ENCODE measurements at places on chromosomes 3 and 15. TPM values are rescaled to one million over a fixed set of nuclear protein-coding genes. Genes with fewer than 3 reads are reported as not detected.

GOLGA8S gene
- 0.14 TPM for total RNA-seq

- DNase-seq, result no peak
These were observed 82.7 kb downstream of the TLE3 start for GRCh38 chr15:70014860-70015490.

GRCh38 chr15:42826251-42826890 lies 89.4 kb upstream of the CDAN1 start:
- no peak for DNase-seq

SLC27A2 gene
- 0.31 TPM for total RNA-seq

DNA sequence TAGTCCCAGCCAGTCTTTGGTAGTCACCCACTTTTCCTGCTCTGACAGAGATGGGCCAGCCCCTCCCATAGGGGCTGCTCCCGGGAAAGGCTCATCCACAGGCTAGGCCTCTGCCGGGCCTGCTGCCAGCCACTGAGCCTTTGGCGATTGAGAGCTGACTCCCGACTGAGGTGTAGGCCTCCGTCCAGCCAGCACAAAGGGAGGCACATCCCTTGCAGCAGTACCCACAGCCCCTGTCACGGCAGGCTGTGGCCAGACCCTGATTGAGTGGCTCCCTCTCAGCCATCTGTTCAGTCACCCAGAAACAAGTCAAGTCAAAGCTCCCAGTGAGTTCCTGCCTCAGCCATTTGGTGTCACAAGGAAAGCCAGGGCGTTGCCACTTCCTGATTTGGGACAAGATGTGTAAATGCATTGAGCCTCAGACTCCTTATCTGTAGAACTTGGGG lies 6.2 kb upstream of the PAK6 start:
- DNase-seq, result no peak

GRCh38 chr3:50272911-50273688 lies 4.2 kb downstream of the SEMA3B start:
- peak; percentile 81 for DNase-seq

DNA sequence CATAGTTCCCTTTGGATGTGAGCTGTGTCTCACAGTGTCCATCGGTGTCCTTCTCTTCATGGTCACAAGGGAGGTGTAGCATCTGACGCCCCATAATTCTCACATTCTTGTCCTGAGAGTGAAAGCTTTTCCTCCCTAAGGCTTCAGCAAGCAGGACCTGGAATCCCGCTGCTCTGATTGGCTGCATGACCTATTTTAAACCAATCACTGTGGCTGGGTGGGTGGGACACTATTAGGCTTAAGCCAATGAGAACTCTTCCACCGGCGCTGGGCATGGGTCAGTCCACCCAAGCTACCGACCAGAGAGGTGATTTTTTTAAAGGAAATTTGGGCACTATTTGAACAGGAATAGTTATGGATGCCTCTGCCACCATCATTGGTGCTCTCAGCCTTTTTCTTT lies 385.9 kb downstream of the MFSD1 start:
- no peak for DNase-seq

- DNase-seq, result no peak
These were observed 335.1 kb upstream of the CNTN6 start for GRCh38 chr3:757711-758110.

DNA sequence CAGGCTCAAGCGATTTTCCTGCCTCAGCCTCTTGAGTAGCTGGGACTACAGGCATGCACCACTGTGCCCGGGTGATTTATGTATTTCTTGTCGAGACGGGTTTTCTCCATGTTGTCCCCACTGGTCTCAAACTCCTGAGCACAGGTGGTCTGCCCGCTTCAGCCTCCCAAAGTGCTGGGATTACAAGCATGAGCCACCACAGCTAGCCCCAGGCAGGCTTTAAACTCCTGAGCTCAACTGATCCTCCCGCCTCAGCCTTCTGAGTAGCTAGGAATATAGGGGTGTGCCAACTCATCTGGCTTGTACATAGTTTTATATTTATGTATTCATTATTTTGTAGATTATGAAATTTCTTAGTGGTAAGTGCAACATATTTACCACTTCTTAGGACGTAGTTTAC lies 198.8 kb upstream of the MCTP2 start:
- DNase-seq, result no peak

- no peak for DNase-seq
These were observed 106.5 kb downstream of the P3H2 start for GRCh38 chr3:190013943-190014924.

DNA sequence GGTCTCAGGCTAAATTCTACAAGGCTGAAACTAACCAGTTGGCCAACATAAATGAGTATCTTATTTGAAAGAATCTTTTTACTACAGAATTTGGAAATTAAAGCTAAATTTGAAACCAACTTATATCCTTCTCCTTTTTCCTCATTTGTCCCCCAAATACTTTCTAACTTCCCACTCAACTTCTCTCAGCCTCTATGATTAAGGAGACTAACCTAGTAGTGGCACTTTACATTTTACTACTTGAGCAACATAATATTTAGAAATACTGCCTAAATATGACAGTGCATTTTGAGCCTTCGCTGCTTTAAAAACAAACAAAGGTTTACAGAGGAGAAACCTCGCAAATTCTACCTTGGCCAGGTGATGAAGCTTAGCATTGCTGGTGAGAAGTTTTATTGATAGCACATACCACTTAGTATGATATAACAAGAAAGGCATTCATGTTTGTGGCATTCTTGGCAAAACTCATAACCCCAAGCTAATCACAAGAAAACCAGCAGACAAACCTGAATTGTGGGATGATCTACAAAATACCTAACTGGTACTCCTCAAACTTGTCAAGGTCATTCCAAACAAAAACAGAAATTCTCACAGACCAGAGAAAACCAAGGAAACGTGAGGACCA lies 432.1 kb upstream of the CFAP20DC start:
- no peak for DNase-seq

GRCh38 chr15:100259266-100259665 lies 82.5 kb downstream of the ADAMTS17 start:
- no peak for DNase-seq

DNA sequence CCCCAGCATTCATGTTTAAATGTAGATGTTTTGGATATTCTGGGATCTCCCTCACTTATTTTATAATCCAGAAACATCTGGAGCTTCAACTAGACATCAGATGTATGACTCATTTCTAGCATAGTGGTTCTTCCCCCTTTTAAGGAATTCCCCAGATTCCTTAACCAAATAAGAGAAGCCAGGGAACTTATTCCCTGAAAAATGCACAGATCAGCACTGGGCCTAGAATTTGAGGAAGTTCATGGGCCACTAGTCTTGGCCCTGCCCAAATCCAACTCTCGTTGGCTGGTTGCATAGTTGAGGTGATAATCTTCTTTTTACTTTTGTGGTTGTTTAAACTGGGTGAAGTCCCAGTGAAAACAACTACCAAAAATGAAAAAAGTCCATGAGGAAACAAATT lies 20.4 kb downstream of the RARRES1 start:
- DNase-seq, result no peak

GRCh38 chr3:14797731-14798130 lies 21.0 kb upstream of the FGD5 start:
- DNase-seq, result no peak

CMTM8 gene
- 6.1 TPM for total RNA-seq

DNA sequence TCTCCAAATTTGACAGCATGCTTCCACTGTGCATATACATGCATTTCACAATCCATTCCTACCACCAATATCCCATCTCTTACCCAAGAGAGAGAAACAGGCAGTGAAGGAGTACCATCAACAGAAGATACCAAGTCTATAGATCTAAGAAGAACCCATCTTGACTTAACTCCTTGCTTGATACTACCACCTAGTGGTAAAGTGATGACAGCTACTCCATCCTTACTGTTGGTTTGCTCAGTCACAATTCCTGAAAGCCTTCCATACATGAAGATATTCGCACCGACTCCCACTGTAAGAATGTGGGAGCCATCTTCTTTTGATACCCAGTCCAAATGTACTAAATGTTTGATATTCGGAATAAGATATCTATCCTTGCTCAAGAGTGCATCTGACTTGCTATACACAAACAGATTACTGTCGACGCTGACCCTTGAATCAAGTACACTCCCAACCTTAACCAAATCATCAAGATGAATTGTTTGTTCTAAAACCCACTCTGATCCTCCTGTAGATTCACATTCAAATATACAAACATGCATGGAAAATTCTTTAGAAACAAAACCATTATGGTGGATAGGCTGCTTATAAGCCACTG lies 123.1 kb downstream of the DMXL2 start:
- DNase-seq, result peak; percentile 5

DNA sequence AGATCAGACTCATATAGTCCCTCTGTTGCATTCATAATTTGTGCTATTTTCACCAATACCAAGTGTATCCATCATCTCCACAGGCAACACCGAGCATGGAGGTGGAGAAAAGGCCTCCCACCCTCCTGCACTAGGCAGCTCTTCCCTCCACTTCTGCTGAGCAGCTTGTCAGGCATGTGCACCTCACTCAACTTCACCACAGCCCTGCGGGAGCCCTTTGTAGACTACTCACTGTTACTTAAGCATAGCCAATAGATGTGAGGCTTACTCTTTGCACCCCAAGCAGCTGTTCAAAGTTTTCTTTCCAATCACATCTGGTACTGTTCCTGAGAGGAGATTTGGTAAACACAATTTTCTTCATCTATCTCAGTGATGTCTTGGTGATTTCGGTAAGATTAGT lies 16.9 kb upstream of the GUCA1C start:
- DNase-seq, result no peak

DNA sequence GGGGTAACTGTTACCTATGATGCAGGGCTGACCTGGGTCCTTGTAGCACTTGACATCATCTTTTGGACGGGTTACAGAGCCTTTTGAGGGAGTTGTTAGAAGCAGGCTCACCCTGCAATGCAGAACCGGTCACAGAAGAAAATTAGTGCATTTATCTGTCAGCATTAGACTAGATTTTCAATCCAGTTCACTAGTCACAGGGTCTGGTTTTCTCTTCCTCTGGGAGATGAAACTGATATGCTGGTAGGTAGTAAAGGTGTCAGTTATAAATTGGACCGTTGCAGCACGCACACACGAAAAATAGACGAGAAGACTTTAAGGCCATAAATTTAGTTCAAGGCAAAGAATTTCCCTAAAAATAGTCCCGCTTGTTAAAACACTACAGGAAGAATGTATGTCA lies 532.3 kb upstream of the ATP11B start:
- DNase-seq, result no peak

DNAJC19 gene
- total RNA-seq, result 40.2 TPM

DNA sequence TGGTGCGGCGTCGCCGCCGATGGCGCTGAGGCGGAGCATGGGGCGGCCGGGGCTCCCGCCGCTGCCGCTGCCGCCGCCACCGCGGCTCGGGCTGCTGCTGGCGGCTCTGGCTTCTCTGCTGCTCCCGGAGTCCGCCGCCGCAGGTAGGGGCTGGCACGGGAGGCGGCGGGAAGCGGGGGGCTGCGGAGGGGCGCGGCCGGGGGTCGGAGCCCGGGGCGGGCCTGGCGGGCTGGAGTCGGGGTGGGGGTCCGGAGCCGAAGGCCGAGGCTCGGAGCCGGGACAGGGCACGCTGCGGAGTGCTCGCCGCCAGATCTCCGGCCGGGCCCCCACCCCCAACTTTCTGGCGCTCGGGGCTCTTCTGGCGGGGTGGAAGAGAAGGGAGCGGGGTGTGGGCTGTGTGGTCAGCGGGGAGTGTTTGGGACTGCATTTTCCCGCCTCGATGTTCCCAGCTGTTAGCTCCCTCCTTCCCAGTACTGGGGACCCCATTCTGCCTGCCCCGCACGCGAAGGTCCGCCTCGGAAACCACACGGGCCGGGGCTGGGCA lies 299 bp downstream of the TYRO3 start:
- DNase-seq, result no peak

DNA sequence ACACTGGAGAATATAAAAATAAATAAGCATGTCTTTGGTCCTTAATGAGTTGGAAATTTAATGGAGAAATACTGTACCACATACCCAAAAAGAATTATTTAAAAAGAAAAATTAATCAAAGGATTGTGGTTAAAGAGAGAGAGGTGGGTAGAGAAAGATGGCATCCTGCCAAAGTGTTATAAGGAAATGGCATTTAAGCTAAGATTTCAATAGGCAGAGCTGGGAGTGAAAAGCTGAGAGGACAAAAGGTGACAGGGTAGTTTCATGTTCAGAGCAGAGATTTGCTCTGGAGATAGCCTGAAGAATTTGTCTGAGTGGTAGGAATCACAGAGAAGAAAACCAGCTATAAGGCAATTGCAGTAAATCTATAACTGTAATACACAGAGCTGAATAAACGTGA lies 181.0 kb downstream of the SI start:
- DNase-seq, result no peak

DNA sequence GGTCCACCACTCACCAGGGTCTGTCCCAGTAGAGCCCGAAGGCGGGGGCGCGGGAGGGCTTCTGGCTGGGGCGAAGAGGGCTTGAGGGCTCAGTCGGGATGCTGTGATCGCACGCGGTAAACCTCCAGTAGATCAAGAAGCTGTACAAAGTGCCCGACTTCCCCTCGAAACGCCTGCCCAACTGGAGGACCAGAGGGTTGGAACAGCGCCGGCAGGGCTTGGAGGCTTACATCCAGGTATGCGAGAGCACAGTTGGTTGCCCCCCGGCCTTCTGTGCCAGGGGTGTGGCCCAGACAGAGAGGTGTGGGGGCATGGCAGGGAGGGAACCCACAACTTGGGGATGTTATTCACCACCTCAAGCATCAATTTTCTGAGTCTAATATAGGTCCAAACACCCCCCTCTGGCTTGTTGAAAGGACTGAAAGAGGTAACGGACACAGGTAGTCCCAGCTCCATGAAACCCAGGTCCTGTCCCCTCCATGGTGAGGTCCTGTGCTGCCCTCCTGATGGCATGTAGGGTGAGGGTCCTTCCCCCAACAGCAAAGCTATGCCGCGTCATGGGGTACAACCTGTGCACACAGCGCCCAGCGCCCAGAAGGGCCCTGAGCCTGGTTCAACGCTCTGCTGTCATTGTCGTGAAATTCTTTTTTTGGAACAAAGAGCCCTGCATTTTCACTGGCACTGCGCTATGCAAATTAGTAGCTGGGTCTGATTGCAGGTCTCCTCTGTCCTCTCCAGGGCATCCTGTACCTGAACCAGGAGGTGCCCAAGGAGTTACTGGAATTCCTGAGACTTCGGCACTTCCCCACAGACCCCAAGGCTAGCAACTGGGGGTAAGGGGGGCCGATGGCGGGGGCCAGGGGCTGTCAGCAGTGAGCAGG lies 1.2 kb downstream of the SNX22 start:
- no peak for DNase-seq

- no peak for DNase-seq
These were observed 41.7 kb upstream of the MYO5C start for GRCh38 chr15:52337198-52337853.
